ENCODE measurements at places on chromosomes 2 and 18. TPM values are rescaled to one million over a fixed set of nuclear protein-coding genes. Genes with fewer than 3 reads are reported as not detected.

GRCh38 chr2:112941753-112942653, 31.0 kb downstream of the IL37 start:
- H3K27me3 ChIP-seq = peaks cover 3% of the 10 kb centered on the region
- peak; percentile 70 for DNase-seq
- no peak overlapping the region for H3K27ac ChIP-seq
- no peaks in the 10 kb centered on the region for H3K4me1 ChIP-seq

DNA sequence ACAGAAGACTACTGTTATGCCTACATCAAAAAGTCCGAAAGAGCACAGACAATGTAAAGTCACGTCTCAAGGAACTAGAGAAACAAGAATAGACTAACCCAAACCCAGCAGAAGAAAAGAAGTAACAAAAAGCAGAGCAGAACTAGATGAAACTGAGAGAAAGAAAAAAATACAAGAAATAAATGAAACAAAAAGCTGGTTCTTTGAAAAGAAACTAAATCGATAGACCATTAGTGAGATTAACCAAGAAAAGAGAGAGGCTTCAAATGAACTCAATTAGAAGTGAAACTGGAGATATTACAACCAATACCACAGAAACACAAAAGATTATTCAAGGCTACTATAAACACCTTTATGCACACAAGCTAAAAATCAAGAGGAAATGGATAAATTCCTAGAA, 271.8 kb downstream of the MBD2 start:
- no peaks in the 10 kb centered on the region for H3K36me3 ChIP-seq
- H3K4me1 ChIP-seq = no peaks in the 10 kb centered on the region
- no peak for DNase-seq
- H3K4me3 ChIP-seq = no peak overlapping the region
- H3K27me3 ChIP-seq = no peaks in the 10 kb centered on the region

DNA sequence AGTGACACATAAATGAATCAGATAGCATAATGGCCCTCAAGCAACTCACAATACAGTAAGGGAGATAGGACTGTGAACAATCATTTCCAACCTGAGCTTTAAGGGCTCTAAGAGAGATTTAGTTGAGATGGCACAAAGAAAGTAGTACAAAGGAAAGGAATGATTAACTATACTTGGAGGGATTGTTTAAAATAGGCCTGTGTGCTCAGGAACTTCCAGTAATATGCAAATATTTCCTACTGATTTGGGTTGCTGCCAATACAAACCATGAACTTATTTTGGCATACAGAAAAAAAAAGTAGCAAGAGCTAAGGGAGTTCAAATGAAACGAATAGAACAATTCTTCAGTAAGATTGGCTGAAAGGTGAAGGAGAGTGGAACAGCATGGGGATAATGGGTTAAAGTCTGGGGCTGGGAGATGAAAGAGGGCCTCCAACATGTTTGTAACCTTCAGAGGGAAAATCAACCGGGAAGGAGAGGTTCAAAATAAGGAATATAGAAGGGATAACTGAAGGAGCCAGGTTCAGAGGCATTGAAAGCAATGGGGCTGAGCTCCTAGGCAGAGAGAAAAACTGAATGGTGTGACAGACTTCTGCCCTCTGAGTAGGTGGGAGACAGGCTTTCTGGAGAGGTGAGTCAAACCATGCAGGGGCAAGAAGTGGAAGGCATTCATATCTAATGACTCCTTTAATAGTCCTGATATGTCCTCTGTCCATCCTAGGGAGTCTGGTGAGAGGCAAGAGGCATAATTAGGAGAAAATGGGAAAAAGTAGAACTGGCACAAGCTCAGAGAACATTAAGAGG, 83.5 kb downstream of the DNAH7 start:
- H3K4me1 ChIP-seq = no peaks in the 10 kb centered on the region
- DNase-seq = no peak
- no peaks in the 10 kb centered on the region for H3K36me3 ChIP-seq

DNA sequence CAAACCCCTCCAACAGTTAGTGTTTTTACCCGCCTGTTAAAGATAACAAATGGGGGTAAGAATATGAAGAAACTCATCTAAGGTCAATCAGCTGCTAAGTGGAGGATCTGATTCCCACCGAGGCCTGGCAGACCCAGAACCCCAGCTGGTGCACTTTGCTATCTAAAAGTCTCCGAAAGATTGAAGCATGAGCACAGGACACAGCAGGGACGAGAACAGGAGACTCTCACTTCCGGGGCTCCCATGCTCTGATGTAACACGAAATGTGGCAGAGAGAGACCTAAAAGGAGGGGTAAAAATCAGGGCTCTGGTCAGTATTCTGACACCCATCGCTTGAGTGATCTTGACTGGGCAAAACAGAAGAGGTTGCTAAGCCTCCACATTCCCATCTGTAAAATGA, 119.7 kb downstream of the PDCL3 start:
- no peaks in the 10 kb centered on the region for H3K4me1 ChIP-seq
- no peaks in the 10 kb centered on the region for H3K36me3 ChIP-seq
- DNase-seq = no peak
- no peaks in the 10 kb centered on the region for H3K27me3 ChIP-seq
- H3K4me3 ChIP-seq = no peak overlapping the region

RESP18 gene
- not detected for total RNA-seq

DCDC2C gene
- not detected for total RNA-seq

Measured in adrenal gland (tissue), 19 donors.